ENCODE measurements at places on chromosomes 11 and 22. TPM values are rescaled to one million over a fixed set of nuclear protein-coding genes. Genes with fewer than 3 reads are reported as not detected.

GRCh38 chr11:133951327-133952198 lies 5.2 kb downstream of the IGSF9B start:
- no peaks in the 10 kb centered on the region for H3K27me3 ChIP-seq
- peak; percentile 61 for DNase-seq
- peak overlapping the region; percentile 96 for H3K27ac ChIP-seq
- peaks cover 85% of the 10 kb centered on the region for H3K4me1 ChIP-seq

GRCh38 chr11:75066061-75066460 lies 30.6 kb downstream of the OR2AT4 start:
- H3K4me3 ChIP-seq: no peak overlapping the region
- H3K27me3 ChIP-seq: peaks cover 14% of the 10 kb centered on the region
- DNase-seq: no peak
- H3K4me1 ChIP-seq: no peaks in the 10 kb centered on the region

GRCh38 chr22:32606181-32606580 lies 131.6 kb downstream of the FBXO7 start:
- DNase-seq: no peak
- no peaks in the 10 kb centered on the region for H3K27me3 ChIP-seq
- H3K27ac ChIP-seq: no peak overlapping the region
- H3K4me3 ChIP-seq: no peak overlapping the region

GRCh38 chr22:30685178-30685577 lies 9.5 kb upstream of the OSBP2 start:
- H3K4me3 ChIP-seq: no peak overlapping the region
- no peak overlapping the region for H3K27ac ChIP-seq
- no peaks in the 10 kb centered on the region for H3K27me3 ChIP-seq
- no peaks in the 10 kb centered on the region for H3K36me3 ChIP-seq

The UPK3A gene
- not detected for total RNA-seq

All from heart left ventricle (tissue), 16 donors.